ENCODE measurements at places on chromosomes 2 and 18.

DNA sequence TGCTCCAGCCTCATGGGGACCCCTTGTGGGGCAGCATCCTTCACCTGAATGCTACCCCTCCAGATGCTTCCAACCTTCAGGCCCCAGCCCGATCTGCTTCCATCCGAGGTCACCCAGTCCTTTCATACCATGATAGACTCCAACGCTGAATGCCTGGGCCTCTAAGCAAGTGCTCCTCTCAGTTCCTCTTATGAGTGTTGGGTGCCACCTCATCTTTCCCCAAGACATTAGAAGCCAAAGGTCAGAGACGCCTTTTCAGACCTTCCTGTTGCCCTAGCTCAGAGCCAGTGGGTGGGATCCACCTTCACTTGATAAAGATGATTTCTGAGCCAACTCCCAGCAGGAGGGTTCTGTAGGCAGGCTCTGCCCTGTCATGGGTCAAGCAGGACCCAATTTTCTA, 174.5 kb upstream of the MGAT5 start:
- no peak for DNase-seq

GRCh38 chr2:172745636-172746035, 10.0 kb downstream of the RAPGEF4 start:
- no peak for DNase-seq

DNA sequence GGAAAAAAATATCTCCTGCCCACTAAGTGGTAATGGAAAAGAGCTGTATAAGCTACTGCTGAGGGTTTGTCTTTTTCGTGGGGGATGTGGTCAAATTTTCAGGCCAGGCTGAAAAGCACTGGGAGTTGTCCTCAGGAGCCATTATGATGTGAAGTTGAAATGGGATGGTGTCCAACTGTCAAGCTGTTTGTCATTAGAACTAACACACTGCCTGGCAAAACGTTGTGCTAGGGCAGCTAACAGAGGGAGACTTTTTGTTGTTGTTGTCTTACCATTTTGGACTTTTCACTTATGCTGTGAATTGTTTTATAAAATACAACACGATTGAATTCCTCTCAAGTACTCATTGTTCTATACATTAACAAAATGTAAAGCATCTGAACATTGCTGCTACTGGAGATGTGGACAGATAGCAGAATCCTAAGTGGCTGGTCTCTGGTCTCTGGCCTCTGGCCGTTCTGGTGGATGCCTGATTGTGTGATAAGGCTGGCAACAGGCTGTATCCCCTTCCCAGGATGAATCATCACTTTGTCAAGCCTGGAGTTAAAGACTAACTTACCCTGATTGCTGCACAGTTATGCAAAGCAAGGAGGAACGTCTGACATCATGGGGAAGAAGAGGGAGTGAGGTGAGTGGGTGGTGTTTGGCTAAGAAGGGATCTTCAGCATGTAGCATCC, 2.3 kb downstream of the MYO1B start:
- DNase-seq = no peak

- DNase-seq = no peak
Observed at GRCh38 chr2:236169741-236170589, 1.8 kb upstream of the GBX2 start.

- DNase-seq = no peak
Observed at GRCh38 chr18:79923896-79924585, 27.4 kb downstream of the SLC66A2 start.

DNA sequence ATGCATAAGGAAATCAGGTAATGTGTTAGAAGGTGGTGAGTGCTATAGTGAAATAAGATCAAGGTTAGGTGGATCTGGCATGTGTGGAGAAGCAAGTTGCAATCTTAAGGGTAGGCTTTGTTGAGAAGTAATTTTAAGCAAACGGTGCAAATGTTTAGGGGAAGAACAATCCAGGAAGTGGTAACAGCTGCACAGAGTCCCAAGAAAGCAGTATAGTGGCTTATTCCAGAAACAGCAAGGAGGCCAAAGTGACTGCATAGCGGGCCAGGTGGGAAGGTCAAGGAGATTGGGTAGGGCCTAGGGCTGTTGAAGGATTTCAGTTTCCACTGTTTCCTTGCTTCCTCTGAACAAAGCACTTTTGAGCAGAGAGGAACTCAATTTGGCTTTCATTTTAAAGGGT, 30.0 kb upstream of the RAB1A start:
- DNase-seq = no peak

Measured in activated naive CD4-positive, alpha-beta T cell treated with anti-CD3 and anti-CD28 coated beads, Interleukin-2, amount 50 U/mL, for 16 hours (primary cell).